ENCODE measurements at places on chromosomes 16 and 17.

- no peak for DNase-seq
These were observed 19.7 kb upstream of the MEIOC start for GRCh38 chr17:44636562-44636961.

DNA sequence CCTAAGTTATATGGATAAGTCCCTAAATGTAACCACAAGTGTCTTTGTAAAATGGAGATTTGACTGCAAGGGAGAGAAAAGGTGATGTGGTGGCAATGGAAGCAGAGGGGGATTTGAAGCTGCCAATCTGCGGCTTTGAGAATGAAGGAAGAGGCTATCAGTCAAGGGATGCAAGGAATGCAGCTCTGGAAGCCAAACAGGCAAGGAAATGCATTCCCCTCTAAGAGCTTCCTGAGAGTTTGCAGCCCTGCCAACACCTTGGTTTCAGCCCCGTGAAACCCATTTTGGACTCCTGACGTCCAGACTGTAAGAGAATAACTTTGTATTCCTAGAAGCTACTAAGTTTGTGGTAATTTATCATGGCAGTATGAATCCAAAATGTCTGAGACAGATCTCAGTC, 167.3 kb upstream of the MPHOSPH6 start:
- DNase-seq: no peak

DNA sequence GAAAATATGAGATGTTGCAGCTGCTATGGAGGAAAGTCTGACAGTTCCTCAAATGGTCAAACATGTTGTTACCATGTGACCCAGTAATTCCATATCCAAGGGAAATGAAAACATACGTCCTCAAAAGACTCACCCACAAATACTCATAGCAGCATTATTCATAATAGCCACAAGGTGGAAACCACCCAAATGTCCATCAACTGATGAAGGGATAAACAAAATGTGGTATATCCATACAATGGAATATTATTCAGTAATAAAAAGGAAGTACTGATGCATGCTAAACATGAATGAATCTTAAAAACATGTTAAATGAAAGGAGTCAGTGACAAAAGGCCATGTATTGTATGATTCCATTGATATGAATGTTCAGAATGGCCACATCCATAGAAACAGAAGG, 140.2 kb downstream of the PITPNC1 start:
- no peak for DNase-seq

DNA sequence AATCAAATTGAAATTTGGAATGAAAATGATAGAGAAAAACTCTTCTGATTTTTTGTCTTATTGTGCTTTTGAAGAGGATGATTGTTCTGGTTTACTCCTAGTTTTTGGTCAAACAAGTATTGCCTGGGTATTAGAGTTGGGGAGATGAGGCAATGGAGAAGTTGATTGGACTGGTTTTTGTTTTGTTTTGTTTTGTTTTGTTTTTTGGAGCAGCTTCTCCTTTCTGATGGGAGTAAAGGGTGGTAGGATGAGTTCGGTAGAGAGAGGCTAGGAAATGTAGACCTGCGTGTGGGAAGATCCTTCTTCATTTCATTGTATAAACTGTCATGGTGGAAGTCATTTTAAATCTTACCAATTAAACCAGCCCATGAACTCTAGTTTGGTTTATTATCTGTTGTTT, 17.7 kb downstream of the ATP6V0A1 start:
- DNase-seq: no peak

- peak; percentile 63 for DNase-seq
These were observed 14.8 kb upstream of the MARVELD3 start for GRCh38 chr16:71610936-71611871.

DNA sequence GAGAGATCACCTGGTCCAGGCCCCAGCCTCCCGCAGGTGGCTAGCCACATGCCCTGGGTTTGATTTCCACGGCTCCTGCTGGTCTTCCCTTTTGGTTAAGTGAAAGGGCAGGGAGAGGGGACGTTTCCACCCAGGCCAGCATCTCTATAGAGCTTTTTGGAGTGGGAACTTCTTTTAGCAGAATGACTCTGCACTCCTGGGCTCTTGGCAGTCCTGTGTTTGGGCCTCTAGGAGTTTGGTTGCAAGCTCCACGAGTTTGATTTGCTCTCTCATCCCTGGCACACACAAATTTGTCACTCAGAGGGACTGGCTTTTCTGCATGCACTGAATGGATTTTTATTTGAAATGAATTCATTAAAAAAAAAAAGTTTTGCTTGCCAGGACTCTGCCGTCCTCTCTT, 32.8 kb downstream of the MSI2 start:
- no peak for DNase-seq

- no peak for DNase-seq
These were observed 9.9 kb upstream of the ENPP7 start for GRCh38 chr17:79720705-79721292.

GRCh38 chr17:81193051-81193410, 27.0 kb upstream of the AATK start:
- no peak for DNase-seq

DNA sequence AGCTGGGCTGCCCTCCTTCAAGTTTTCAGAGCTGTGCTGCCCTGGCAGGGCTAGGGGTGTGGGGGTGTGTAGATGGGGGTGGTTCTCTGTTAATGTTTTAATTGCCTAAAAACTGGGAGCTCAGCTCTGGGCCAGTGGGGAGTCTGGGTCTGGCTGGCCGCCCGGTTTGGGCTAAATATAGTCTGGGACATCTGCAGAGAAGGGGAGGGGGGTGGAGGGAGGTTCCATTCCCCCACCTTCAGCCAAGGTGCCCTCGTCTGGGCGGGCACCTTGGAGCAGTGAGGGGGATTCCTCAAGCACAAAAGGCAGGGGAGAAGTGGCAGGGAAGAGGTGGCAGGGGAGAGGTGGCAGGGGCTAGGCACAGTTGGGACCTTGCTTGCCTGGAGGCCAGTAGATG, 13.0 kb downstream of the RARA start:
- no peak for DNase-seq

DNA sequence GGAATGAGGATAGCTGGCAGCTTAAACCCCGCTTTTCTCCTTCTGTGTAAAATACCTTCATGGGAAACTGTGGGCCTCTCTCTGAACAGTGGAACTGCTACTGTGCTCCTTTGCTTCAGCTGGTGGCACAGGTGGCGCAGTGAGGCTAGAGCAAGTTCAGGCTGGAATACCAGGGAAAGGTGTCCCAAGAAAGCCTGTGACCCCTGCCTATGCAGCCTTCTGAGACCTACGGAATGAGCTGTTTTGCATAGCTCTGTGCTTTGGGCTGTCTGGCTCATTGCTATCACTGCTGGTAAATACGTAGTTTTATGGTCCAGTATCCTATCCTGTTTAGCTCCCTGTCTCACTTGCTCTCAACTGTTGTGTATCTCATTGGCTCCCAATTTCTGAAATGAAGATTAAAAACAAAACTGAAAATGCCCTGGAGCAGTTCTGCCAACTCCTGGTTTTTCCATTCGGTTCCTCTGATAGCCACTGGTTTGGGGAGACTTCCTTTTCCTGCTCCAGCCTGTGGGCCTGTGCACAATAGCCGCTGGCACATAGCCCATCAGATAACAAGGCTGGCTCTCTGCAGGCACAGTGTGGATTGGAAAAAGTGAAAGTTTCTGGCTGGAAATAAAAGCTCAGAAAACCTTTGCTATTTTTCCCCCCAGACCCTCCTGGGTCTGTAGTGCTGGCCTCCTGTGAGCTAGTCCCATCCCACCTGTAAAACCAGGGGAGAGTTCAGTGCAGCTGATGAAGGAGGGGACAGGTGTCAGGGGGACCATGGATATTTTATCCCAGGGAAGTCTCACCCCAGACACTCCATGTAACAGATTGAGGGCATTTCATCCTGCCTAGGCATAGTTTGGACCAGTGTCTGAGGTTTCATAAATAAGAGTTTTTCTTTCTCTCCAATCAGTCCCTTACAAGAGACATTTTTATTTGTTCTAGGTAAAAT, 24.0 kb downstream of the LIMD2 start:
- DNase-seq: no peak

DNA sequence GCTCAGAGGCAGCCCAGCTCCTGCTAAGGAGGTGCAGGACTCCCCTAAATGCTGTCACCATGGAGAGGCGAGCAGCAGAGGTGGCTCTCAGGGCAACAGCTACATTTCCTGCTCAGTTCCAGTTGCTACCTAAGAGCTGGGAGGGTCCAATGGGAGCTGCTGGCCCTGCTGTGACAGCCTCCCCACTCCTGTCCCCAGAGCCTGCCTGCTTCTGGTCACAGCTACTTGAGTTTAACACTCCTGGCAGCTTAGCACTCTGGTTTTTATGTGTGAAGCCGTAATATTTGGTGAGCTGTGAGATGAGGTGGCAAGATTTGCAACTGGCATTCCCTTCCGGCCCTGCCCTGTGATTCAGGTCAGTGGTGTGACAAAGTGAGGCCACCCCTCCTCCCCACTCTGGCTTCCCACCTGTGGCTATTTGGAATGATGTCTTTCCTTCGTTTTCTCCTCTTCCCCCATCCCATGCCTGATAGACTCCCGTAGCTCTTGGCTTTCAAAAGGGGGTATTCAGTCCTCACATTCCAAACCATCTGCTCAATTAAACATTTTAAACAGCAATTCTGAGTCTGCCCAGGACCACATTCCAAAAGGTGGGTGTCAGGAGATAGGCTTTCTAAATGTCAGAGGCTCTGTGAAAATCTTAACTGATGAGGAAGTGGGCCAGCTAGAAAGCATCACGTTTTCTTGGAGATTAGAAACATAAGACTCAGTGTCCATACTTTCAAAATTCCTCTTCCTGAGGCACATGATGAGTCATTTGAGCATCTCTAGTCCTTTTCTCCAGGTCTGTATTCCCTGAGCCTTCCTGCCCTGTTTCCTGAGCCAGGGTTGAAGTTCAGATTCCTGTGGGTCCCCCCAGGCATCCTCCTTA, 42.6 kb upstream of the SKAP1 start:
- DNase-seq: no peak

Measured in stimulated activated CD4-positive, alpha-beta T cell treated with anti-CD3 and anti-CD28 coated beads, Interleukin-4, amount 100 ng/mL, for 4 hours (primary cell).